ENCODE measurements at places on chromosomes 1 and 21.

GRCh38 chr1:97254731-97255463, 533.3 kb downstream of the PTBP2 start:
- no peak for DNase-seq

GRCh38 chr1:91591175-91591974, 90.7 kb downstream of the CDC7 start:
- DNase-seq, result no peak

GRCh38 chr1:236623371-236624166, 19.3 kb upstream of the HEATR1 start:
- DNase-seq, result no peak

DNA sequence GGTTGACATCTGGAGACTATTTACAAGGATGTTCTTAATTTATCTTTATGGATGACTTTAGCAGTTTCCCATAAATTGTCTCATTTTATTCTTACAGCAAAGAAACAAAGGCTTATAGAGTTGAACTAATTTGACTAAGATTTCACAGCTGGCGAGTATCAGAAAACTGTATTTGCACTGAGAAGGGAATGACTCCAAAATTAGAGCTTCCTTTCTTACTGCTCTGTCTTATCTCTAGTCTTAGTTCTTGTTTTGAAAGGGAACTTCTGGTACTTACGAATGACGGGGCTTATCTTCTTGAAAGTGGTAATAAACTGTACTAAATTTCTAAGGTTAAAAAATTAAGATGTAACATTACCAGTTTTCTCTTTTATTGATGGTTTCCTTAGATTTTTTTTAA, 13.6 kb downstream of the CNST start:
- DNase-seq, result no peak

DNA sequence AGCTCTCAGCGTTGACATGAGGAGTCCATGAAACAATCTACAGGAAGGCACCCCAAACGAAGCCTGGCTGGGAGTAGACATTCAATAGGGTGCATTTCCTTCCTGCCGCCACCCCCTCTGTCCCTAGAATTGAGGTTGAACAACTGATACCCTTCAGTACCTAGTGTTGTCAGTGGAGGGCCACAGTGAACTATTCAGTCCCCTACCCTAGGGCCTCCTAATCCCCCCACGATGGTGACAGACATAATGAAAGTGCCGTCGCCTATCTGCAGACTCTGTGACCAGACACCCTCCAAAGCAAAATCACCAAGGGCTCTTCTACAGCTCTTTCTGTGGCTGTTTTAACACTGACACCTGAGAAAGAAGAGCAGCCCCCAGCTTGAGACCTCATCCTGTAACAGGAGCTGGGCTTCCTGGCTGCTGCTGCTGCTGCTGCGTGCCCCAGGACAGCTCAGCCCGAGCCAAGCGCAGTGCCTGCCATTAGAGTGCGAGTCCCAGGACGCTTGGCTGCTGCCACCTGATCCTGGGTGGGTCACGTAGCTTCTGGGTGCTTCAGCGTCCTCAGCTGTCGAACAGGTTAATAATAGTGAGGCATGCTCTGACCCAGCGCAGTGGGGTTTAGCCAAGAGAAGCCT, 183.0 kb downstream of the ZBTB18 start:
- no peak for DNase-seq

DNA sequence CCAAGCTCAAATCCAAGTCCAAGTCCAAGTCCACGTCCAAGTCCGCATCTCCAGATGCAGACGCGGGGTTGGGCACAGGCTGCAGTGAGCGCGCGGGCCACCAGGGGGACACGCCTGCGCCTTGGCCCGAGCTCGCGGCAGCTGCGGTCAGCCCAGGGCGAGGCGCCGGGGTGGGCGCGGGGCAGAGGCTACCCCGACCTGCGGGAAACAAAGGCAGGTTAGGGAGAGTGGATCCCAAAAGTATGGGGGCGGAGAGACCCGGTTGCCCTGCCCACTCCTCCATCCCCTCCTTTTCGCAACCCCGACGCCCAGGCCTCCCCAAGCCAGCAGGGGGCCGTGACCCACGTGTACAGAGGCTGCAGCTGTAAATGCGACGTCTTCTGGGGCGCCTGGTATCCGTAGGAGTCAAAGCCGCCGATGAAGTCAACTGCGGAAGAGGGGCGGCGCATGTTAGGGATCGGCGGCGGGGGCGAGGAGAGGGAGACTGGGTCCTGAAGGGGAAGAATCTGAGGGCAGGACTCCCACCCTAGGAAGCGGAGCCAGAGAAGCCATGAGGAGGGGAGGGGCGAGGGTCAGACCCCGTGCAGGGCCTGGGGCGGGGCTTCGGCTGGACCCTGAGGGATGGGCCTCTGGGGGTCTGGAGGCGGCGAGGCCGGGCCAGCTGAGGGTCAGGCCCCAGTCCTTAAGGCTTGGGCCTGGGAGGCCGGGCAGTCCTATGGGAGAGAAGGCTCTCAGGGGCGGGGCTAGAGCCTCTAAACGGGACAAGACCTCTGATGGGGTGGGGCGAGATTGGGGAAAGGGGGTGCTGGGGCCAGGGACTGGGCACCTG, 58.0 kb downstream of the NKAIN1 start:
- peak; percentile 29 for DNase-seq

GRCh38 chr1:57831624-57832023, 407.8 kb upstream of the DAB1 start:
- DNase-seq, result peak; percentile 23

DNA sequence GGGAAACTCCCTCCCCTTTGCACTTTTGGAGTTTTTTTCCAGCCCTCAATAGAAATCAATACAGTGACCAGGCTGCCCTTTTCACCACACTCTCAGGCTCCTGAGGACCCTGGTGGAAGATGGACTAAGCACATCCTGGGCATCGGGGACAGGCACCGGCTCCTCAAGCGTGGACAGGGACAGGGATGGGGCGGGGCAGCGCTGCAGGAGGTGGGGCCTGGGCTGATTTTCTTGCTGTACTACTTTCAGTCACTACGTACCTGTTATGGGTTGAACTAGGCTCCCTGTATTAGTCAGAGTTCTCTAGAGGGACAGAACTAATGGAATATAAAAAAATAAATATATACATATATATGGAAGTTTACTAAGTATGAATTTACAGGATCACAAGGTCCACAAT, 2.5 kb downstream of the MX2 start:
- DNase-seq, result no peak

- no peak for DNase-seq
Observed at GRCh38 chr1:65758128-65758527, 34.6 kb upstream of the PDE4B start.

- no peak for DNase-seq
Observed at GRCh38 chr1:228367798-228368791, 38.5 kb downstream of the TRIM11 start.

DNA sequence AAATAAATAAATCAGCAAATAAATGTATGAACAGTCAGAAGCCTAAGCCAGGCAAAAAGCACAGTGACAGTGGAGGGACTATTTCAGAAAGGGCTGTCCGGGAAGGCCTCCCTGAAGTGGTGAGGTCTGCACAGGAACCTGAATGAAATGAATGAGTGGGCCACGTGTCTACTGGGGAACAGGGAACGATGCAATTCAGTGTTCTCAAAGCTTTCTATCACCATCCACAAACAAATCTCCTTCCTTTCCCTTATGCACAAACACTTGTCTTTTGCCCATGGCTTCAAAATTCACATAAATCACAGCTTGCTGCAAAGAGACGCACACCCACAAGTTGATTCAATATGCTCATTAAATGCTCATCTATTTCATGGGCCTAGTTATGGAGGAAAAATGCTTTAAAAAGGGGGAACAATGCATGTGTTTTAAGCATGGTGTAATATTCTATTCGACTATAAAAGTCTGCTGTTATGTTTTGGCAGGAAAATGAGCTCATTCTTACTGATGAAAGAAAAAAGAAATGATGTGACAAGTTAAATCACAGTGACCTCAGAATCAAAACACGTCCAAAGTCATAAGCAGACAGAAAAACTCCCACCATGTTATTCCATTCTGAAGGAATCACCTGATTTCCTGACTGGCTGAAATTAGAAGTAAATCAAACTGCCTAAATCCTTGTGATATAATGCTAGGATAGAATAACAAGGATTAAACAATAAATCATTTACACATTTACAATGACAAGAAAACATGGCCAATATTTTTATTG, 21.6 kb downstream of the URB1 start:
- no peak for DNase-seq

- DNase-seq, result no peak
Observed at GRCh38 chr1:8251635-8252034, 66.3 kb upstream of the SLC45A1 start.

GRCh38 chr21:36765229-36765628, 66.3 kb downstream of the SIM2 start:
- peak; percentile 28 for DNase-seq

- DNase-seq, result peak; percentile 74
Observed at GRCh38 chr21:41207401-41208375, 39.7 kb downstream of the BACE2 start.

DNA sequence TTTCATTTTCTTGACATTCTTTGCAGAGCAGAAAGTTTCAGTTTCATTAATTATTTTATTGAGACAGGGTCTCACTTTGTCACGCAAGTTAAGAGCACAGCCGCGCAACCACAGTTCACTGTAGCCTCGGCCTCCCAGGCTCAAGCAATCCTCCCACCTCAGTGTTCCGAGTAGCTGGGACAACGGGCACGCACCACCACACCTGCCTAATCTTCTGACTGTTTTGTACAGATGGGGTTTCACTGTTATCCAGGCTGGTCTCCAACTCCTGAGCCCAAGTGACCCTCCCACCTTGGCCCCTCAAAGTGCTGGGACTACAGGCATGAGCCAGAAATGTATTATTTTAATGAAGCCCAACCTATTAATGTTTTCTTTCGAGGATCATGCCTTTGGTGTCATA, 3.0 kb upstream of the SPATC1L start:
- no peak for DNase-seq

- peak; percentile 79 for DNase-seq
Observed at GRCh38 chr1:81799939-81800694, 617 bp upstream of the ADGRL2 start.

All from fibroblast of skin of scalp (primary cell).